ENCODE measurements at places on chromosomes 2 and 18.

GRCh38 chr2:9145109-9145751 is 61.4 kb upstream of the ASAP2 start:
- DNase-seq = no peak

DNA sequence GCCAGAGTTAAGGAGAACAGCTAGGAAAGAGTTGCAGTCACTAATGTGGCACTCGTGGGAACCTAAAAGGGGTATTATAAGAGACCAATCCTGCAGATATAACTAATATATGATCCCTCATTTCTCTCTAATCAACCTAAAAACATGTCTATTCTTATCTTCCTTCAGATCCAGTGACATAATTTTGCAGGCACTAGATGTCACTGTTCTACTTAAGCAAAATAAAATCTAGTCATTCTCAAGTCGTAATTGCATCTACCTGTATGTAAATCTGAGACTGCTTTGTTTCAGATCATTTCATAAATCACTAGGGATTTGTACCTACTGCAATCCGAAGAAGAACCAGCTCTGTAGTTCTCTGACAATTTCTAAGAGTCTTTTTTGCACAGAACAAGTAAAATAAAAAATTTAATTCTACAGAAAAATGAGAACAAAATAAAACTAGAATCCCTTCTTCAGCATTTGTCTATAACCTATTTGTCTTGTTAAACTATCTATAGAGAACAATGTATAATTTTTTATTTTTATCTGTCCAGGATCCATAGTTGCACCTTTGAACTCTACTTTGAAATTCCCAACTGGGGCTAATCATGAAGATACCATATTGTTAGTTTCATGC is 56.5 kb upstream of the ERBB4 start:
- no peak for DNase-seq

DNA sequence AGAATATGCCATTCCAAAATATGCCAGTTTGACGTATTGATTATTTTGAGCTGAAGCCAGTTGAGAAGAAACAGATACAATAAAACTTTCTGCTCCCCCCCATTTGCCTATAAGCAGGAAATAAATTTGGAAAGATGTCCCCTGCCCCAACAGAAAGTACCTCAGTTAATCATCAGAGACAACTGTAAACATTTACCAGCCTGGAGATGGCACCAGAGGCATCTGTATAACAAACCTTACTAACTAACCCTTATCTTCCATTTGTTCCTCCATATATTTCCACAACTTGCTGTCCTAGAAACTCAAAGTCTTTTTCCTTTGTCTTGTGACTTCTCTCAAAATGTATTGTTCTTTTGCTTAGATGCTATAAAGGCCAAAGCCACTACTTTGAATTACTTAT is 93.8 kb downstream of the AKAIN1 start:
- no peak for DNase-seq

GRCh38 chr2:187519419-187520120 is 34.7 kb downstream of the TFPI start:
- no peak for DNase-seq

- peak; percentile 12 for DNase-seq
These were observed 665 bp downstream of the MCM6 start for GRCh38 chr2:135875491-135876065.

- DNase-seq = no peak
These were observed 13.5 kb downstream of the MALL start for GRCh38 chr2:110101901-110102803.

DNA sequence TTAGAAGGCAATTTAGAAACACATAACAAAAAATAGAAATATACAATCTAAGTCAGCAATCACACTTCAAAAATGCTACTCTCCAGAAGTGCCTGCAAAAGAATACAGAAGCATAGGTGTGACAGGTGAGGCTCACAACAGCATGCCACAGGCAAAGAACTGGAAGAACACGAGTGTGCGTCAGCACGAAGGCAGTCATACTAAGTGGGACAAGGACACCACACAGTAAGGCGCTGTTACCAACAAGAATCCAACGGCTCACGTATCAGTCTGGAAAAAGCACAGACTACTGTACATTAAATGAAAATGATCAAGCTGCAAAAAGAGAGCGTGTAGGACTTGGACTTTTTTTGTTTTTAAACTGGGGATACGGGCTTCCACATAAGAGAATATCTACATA is 18.7 kb downstream of the HDLBP start:
- no peak for DNase-seq

- DNase-seq = peak; percentile 30
These were observed 40.6 kb downstream of the SPC25 start for GRCh38 chr2:168849610-168850009.

DNA sequence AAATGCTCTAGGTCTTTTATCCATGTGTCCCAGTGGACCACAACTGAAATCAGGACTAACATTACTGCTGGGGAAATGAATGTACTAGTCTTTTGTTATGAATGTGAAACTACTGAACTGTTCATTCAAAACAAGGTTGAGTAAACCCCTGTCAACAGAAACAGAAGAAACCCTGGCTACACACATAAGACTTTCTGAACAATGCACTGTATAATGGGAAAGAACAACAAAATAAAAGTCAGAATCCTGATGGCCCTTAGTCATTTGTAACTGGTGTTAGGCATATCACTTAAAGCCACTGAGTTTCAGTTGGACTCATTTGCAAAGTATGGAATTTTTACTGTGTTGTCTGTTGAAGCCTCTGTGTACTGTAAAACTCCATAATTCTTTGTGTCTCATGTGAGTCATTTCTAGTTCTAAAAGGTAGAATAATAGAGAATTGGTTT is 77.0 kb upstream of the UBXN4 start:
- no peak for DNase-seq

GRCh38 chr2:85792783-85793441 is 39.1 kb downstream of the ATOH8 start:
- DNase-seq = no peak

DNA sequence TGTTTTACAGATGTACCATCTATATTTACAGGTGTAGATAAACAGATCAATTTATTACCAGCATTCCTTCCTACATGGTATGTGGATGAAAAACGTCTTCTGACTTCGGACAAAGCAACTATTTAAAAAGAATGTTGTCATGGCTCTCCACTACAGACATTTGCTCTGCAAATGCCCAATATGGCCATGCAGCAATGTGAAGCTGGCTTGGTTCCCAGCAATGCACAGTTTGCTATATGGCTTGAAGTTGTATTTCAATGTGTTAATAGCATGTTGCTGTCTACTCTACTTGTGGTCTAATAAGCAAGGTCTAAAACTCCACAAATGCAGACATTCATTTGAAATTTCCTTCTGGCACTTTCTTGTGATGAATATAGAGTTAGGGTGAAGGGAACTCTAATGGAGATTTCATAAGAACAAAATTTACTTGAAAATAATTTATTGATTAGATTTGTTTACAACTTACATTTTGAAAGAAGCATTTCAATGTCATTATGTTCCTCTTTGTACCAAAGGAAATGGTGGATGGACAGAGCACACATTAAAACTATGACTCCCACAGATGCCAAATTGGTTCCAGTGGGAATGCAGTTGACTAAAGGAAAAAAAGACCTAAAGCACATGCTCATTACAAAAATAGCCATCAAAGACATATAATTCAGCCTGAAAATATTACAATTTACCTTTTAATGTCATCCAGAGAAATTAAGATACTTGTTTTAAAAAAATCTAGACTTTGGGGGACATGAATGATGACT is 234.0 kb downstream of the DYM start:
- DNase-seq = no peak

GRCh38 chr2:67936969-67937368 is 125.8 kb downstream of the C1D start:
- no peak for DNase-seq

GRCh38 chr2:64114063-64114911 is 29.9 kb downstream of the PELI1 start:
- DNase-seq = no peak
